NCI-H748 treated with DMSO at 0.1 percent for 48 hours (cell line): ENCODE measurements at places on chromosomes 2 and 18.
A peak's percentile ranks its signal among the peaks of the same experiment; 100 is the strongest.

DNA sequence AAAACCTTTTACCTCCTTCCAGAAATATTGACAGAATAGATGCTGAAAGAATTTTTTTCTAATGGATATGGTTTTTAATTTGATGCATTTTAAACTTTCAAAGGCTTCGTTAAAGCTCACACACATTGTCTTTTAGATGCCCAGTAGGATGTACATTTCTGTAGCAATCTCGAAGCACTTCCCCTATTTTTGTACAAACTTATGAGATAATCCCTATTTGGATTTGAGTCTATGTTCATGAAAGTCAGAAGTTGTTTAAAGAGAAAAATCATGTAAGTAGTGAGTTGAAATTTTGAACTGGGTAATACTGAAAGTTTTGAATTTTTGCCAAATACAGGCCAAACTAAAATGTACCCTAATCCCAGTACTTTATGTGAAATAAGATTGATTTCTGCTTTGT lies 38.1 kb upstream of the MMADHC start:
- DNase-seq, result no peak

DNA sequence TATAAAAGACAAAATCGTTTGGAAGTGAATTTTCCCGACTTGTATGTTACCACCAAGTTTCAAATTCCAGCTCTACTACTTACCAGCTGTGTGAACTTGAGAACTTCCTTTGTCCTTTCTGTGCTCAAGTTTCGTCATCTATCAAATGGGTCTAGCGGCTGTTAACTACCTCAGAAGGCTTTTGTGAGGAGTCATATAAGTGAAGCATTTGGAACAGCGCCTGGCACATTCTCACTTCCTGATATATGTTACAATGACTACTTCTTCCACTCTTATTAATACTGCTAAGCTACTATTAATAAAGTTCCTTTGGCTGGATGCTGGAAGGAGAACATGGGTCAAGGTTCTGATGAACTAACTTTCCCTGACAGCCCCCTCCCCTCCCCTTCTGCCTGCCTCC lies 104.5 kb downstream of the MEIS1 start:
- no peak for DNase-seq

- no peak for DNase-seq
Observed at GRCh38 chr2:190063624-190064023, 1.1 kb upstream of the MSTN start.

GRCh38 chr2:230160112-230160660 lies 59.6 kb downstream of the SP110 start:
- peak; percentile 4 for DNase-seq

DNA sequence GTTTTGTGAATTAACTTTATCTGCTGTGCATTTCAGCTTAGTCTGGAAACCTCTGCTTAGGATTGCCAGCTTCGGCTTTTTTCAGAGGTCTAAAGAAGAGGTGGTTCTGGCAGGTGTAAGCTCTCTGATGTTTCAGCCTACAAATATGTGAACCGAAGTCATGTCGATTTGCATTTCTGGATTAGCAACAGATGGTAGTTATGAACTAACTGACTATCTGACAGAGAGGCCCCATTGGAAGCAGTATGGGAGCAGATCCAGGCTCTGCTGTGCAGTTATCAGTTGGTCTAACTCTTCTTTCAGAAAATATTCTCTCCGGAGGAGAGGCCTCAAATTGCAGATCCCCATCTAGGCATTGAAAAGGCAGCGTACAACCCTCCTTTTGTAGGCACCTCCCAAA lies 32.7 kb upstream of the SPRED2 start:
- no peak for DNase-seq

DNA sequence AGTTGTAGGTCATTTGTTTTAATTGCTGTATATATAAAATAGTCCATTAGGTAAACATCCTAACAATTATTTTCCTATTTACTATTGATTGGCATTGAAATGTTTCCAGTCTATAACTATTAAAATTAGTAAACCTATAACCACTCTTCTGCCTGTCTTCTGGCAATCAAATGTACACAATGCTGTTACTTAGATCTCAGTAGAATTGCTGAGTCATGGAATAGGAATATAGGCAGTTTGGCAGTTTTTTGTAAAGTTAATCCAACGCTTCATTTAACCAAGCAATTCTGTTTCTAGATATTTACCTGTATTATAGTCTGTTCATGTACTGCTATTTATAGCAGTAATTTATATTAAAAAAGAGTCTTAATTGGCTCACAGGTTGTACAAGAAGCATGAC lies 518.1 kb downstream of the DCDC2C start:
- DNase-seq, result no peak

GRCh38 chr2:150156876-150157275 lies 330.6 kb downstream of the RND3 start:
- DNase-seq, result no peak

DNA sequence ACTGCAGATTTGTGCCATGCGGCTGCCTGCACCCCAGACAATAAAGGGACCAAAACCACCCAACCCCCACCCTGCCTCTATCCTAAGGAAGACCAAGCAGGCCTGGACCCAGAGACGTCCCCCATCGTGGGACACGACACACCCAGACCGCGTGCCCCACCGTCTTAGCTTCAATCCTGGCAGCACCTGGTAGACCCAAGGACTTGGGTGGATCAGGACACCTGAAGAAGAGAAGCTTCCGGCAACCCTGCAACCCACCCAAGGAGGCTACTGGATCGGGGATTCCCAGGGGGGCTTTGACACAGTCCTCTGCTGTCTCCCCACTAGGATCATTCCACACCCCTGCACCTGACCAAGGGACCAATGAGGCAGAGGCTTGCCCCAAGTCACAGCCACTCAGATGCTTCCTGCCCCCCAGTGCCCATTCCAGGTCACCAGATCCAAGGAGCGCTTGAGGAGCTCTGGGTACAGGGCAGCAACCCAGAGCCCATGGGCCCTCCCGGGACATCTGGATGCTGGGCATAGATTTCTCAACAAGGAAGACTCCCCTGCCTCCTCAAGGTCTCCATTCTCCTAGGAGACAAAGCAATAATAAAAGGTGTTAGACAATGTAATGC lies 3.6 kb downstream of the ALPI start:
- DNase-seq, result no peak

- DNase-seq, result no peak
Observed at GRCh38 chr2:128026448-128027277, 1.2 kb downstream of the SAP130 start.

GRCh38 chr2:217338306-217338916 lies 478.5 kb upstream of the TNP1 start:
- DNase-seq, result no peak

DNA sequence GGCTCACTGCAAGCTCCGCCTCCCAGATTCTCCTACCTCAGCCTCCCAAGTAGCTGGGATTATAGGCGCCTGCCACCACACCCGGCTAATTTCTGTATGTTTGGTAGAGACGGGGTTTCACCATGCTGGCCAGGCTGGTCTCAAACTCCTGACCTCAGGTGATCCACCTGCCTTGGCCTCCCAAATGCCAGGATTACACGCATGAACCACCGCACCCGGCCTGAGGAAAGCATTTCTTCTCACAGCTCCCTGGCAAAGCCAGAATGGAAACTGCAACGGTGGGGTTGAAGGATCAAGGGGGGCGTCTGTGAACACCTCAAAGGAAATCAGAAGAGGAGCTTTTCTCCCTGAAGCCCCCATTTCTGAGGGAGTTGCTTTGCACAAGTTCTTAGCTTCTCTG lies 11.2 kb upstream of the TEX51 start:
- DNase-seq, result no peak

- no peak for DNase-seq
Observed at GRCh38 chr2:142176941-142177340, 46.1 kb upstream of the LRP1B start.

GRCh38 chr18:58562146-58562998 lies 66.5 kb downstream of the ALPK2 start:
- no peak for DNase-seq

DNA sequence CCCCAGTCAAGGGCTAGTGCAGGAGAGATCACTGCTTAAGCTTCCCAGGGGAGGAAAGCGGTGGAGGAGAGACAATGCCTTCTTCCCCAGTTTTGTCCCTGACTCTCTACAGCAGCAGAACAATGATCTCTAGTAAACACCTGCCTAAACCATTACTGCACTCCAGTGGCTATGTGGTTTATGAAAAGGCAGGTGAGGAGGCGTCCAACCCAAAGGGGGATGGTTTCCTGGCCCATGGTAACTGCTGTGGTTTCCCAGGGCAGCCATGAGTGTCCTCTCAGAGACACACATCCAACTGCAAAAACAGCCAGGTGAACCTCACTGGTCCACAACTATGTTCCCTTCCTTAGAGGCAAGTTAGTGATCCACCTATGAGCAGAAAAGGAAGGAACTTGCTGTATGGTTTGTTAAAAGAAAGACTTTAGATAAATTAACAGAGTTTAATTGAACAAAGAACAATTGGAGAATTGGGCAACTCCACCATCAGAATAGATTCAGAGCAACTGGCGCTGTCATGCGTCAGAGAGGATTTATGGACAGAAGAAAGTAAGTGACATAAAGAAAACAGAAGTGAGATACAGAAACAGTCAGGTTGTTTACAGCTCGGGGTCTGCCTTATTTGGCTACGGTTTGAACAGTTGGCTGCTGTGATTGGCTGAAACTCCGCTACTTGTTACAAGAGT lies 4.8 kb upstream of the TTC39C start:
- peak; percentile 72 for DNase-seq

DNA sequence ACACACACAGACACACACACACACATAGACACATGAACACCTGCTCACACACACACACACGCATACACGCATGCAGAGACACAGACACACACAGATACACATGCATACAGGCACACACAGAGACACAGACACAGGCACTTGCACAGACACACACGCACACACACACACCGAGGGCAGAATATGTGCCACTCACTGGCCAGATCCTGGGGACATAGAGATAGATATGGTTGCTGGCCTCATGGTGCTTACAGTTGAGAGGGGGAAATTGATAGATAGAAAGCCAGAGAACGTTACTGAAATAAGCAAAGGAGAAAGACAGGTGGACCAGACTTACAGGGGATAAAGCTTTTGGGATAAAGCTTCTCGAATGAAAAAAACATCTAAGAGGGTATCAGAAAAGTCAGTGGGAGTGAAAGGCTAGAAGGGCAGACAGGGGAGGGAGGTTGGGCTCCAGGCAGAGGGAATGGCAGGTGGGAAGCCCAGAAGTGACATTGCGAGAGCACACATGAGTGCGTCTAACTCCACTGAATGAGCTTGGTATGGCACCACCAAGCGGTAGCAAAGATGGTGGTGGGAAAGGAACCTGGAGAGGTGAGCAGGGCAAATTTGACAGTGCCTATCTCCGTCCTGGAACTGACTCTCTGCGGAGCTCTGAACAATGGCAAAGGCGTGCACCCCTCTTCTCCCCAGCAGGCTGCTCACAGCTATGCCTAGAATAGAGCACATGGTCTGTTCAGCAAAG lies 390.1 kb upstream of the TRIB2 start:
- DNase-seq, result no peak

DNA sequence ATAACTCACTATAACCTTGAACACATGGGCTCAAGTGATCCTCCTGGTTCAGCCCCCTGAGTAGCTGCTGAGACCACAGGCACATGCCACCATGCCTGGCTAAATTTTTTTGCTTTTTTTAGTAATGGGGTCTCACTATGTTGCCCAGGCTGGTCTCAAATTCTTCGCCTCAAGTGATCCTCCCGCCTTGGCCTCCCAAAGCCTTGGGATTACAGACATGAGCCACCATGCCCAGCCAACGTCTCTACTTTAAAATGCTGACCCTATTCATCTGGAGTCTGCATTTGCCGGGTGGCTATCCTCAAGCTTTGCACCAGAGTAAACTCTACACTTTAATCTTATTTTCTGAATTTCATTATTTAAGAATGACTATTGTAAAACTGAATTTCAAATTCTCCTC lies 37.6 kb upstream of the RALBP1 start:
- no peak for DNase-seq

GRCh38 chr18:28189400-28190239 lies 12.7 kb upstream of the CDH2 start:
- DNase-seq, result peak; percentile 9

- no peak for DNase-seq
Observed at GRCh38 chr2:211545582-211545981, 989.2 kb downstream of the CPS1 start.

DNA sequence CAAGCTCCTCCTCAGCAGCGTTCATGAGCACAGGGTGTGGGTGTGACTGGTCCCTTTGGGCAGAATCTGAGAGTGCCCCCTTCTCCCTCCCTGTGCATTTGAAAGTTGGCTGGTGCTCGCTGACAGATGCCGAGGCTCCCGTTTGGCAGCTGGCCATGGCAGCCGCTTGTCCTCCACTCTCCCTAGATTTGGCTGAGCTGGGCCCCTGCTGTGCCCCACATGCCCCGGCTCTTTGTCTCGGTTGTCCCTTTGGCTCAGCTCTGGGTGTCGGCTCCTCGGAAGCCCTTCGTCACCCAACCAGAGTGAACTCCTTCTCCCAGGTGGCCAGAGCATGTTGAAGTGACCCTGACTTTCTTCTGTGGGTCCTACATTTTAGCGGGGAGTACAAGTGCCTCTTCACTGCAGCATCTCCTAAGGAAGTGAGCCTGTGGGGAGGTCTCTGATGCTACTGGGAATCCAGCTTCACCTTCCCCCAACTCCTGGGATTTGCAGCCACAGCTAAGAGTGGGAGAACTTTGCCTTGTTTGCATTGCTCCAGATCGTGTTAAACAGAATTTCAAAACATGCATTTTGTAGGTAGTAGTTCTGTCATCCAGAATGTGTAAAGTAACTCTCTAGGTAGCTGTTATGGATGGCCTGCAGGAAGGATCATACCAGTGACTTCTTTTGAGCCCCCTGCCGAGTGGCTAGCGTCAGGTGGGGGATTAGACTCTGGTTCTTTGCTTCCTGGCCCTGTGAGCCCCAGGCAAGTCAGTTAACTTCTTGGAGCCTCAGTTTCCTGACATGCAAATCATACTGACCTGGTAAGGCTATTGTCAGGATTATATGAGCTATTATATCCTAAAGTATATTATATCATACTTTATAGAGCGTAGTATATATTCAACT lies 24.2 kb downstream of the HPCAL1 start:
- DNase-seq, result no peak

GRCh38 chr2:28695245-28695647 lies 56.4 kb upstream of the PPP1CB start:
- DNase-seq, result no peak
